ENCODE measurements at places on chromosomes 1 and 21. TPM values are rescaled to one million over a fixed set of nuclear protein-coding genes. Genes with fewer than 3 reads are reported as not detected.

Gene ACKR1
- 47.6 TPM for total RNA-seq

Gene KLF17
- not detected for total RNA-seq

Gene COL9A2
- total RNA-seq, result not detected

Gene DCST2
- 1.8 TPM for total RNA-seq

Gene NTMT2
- not detected for total RNA-seq

Gene CA6
- total RNA-seq, result not detected

Data from MCF 10A (cell line).